ENCODE measurements at places on chromosomes 7 and 10.

GRCh38 chr7:143199040-143199439 lies 15.8 kb downstream of the TAS2R39 start:
- no peak for DNase-seq

- no peak for DNase-seq
Observed at GRCh38 chr10:103828587-103829197, 26.7 kb downstream of the SH3PXD2A start.

DNA sequence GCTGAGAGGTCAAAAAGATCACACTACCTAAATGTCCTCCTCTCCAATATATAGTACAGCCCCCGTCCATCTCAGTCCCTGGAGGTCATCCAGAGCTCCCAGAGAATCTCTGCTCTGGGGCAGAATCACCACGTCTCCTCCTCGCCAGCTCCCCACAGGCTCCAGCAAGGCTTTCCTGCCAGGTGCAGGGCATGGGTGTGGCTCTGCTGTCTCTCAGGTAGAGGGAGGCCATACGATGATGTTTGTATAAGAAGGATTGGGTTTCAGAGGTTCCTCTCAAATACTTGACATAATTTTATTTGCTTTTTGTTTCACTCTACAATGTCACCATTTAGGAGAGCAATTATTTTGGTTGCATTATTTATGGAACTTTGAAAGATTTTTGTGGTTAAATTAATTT lies 98.3 kb upstream of the PRSS58 start:
- DNase-seq: no peak

- DNase-seq: no peak
Observed at GRCh38 chr7:12715372-12716133, 28.1 kb downstream of the ARL4A start.

GRCh38 chr10:100009283-100009792 lies 409 bp downstream of the DNMBP start:
- no peak for DNase-seq

DNA sequence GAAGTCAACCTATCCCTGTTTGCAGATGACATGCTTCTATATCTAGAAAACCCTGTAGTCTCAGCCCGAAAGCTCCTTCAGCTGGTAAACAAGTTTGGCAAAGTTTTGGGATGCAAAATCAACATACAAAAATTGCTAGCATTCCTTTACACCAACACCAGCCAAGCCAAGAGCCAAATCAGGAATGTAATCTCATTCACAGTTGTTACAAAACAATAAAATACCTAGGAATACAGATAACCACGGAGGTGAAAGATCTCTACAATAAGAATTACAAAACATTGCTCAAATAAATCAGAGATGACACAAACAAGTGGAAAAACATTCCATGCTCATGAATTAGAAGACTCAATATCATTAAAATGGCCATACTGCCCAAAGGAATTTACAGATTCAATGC lies 50.4 kb upstream of the ZNF365 start:
- DNase-seq: no peak

GRCh38 chr7:73977619-73978618 lies 50.1 kb upstream of the ELN start:
- no peak for DNase-seq

GRCh38 chr7:39603924-39604323 lies 19.4 kb upstream of the RALA start:
- DNase-seq: no peak

DNA sequence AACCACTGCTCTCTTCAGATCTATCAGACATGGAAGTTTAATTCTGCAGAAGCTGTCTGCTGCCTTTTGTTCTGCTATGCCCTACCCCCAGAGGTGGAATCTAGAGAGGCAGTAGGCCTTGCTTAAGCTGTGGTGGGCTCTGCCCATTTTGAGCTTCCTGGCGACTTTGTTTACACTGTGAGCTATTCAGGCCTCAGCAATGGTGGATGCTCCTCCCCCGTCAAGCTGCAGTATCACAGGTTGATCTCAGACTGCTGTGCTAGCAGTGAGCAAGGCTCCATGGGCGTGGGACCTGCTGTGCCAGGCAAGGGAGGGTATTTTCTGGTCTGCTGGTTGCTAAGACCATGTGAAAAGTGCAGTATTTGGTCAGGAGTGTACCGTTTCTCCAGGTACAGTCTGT lies 45.1 kb upstream of the CDK14 start:
- DNase-seq: no peak
